ENCODE measurements at places on chromosomes 11 and 22.

GRCh38 chr11:4916581-4916980, 2.6 kb downstream of the OR51G2 start:
- DNase-seq, result no peak

DNA sequence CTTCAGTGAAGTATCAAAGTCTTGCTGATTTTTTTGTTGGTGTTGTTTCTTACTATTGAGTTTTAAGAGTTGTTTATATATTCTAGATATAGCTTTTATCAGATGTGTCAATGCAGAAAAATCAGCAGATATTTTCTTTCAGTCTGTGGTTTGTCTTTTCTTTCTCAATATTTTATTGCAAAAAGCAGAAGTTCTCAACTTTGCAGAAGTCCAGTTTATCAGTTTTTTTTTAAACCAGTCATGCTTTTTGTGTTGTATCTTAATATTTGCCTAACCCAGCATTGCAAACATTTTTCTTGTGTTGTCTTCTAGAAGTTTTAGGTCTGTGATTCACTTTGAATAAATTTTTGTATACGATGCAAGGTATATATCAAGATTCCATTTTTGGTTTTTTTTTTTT, 7.0 kb downstream of the ASRGL1 start:
- DNase-seq, result no peak

- no peak for DNase-seq
Observed at GRCh38 chr11:64969209-64969608, 2.7 kb downstream of the MAJIN start.

DNA sequence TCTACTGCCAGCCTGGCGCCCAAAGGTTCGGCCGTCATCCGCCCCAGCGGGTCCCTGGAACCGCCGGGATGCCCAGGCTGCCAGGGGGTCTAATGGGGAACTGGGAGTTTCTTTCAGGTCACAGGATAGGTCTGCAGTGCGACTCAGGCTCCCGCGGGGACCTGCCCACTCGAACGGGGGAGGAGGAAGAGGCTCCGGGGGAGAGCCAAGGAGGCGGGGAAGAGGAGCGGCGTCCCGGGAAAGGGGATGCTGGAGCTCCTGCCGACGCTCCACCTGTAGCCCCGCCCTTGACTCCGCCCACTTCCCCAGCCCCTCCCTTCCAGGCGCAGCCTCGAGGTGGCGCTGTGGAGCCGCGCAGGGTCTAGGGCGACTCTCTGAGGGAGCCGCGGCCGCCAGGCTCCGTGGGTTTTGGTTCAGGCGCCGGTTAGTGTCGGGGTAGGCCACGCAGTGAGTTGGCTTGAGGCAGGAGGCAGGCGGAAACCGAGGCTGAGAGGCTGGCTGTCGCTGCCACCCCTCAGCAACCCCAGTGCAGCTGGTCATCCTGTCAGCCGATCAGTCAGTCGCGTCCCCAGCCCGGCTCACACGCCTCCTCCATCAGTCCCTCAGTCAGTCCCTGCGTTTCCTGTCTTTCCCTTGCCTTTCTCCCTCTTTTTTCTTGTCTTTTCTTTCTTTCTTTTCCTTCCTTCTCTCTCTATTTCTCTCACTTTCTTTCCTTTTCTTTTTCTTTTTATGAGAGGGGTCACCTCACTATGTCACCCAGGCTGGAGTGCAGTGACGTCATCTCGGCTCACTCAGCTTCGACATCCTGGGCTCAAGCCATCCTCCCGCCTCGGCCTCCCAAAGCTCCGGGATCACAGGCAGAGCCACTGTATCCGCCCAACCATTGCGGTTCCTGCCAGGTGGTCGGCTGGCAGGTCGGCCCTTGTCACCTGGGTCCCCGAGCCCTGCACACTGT, 26.4 kb downstream of the YWHAH start:
- peak; percentile 89 for DNase-seq
